Right cardiac atrium (tissue), 5 donors: ENCODE measurements at places on chromosomes 1 and 21. TPM values are rescaled to one million over a fixed set of nuclear protein-coding genes. Genes with fewer than 3 reads are reported as not detected.

DNA sequence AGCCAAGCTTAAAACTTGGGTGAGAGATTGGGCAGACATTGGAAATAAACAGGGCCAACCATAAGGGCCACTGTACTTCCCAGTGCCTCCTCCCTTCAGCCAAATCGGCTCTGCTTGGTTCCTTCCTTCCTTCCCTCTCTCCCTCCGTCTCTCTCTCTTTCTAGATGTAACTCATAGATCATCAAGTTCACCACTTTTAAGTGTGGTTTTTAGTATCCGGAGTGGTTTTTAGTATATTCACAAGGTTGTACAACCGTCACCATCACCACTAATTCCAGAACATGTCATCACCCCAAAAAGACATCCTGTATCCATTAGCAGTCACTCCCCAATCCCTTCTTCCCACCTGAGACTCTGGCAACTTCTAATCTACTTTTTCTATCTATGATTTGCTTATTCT is 51.0 kb downstream of the MYSM1 start:
- DNase-seq: no peak

DNA sequence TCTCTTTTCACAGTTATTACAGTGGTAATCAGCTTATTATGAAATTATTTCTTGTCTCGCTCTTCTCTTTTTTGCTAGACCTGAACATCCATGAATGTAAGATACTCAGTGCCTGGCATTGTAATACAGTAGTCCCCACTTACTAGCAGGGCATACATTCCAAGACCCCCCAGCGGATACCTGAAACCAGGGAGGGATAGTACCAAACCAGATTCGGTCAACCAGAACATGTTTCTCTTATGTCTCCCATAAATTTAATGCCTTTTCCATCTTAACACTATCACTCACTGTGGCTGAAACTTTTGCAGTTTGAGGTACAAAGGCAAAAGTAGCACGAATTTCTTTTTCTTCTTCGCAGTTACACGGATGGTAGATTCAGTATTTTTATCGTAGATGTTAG is 24.6 kb upstream of the B3GALT2 start:
- no peak for DNase-seq

- DNase-seq: no peak
Observed at GRCh38 chr1:41927118-41927517, 8.4 kb upstream of the HIVEP3 start.

- no peak for DNase-seq
Observed at GRCh38 chr1:52911541-52911940, 10.0 kb downstream of the ECHDC2 start.

DNA sequence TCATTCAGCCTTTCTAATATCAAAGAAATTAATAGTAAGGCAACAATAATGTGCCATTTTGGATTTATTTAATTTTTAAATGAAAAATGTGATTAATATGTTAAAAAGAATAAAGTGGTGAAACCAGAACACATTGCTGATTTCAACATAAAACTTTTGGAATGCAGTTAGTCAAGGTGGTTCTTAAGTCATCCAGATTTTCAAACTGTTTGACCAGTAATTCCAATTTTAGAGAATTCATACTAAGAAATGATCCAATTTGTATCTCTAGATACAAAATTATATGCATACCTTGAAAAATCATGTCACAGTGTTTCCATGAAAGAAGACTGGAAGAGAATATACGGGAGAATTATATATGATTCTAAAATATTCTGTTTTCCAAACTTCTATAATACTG is 54.2 kb upstream of the MCOLN3 start:
- DNase-seq: no peak

- DNase-seq: no peak
Observed at GRCh38 chr1:225435957-225436392, 8.1 kb upstream of the LBR start.

GRCh38 chr1:200372095-200372884 is 37.5 kb downstream of the ZNF281 start:
- no peak for DNase-seq

DNA sequence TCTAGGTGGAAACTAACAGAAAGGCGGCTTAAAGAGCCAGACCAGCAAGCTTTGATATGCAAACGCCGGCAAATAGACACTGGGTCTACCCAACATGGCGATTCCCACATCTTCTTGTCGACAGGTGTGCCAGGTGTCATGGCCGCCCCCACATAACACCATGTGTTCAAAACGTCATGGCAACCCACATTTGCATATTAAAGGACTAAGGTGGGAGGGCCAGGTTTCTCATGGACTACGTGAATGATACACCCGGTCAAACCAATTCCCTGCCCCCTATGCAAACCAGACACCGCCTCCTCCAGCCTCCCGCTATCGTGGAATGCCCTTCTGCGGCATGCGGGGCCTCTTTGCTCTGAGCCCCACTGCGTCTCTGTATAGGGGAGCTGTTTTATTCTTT is 41.3 kb downstream of the ICOSLG start:
- no peak for DNase-seq

- DNase-seq: no peak
Observed at GRCh38 chr1:51618715-51619114, 1.8 kb downstream of the OSBPL9 start.

DNA sequence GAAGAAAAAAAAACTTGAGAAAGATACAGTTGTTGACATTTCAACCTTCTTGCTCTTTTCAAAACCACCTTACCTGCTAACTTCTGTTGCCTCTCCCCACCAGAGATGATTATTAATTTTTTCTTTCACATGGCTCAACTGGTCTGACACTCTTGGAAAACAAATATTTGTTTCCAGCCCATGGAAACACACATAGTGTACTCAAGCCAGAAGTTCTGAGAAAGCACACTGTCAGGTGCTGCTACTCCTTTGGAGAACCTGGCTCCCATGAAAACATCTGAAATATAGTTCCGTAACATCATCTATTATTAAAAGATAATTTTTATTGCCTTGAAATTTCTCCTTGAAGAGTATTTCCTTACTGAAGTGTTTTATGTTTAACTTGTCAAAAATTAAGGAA is 145.0 kb upstream of the C1orf105 start:
- DNase-seq: no peak

GRCh38 chr1:70977575-70977974 is 70.0 kb downstream of the PTGER3 start:
- no peak for DNase-seq

- DNase-seq: peak; percentile 69
Observed at GRCh38 chr1:180252638-180253536, 22.8 kb downstream of the LHX4 start.

DNA sequence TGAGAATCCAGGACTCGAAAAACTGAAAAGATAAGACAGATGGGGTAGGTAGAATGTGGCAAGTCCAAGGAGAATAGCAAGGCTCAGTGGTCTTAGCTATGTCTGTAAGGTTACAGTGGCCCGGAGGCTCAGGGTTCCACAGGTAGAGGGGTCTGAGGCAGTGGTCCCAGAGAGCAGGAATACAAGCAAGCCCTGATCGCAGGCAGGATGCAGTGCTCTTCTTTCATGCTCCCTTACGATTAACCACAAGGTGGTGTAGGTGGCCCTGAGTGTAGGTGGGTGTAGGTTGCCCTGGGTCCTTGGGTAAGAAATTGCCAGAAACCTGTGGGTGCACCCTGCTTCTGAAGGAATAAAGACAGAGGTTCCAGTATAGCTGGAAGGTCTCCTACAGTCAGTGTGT is 99.1 kb upstream of the RAB3GAP2 start:
- no peak for DNase-seq

- no peak for DNase-seq
Observed at GRCh38 chr1:20837554-20838192, 50.6 kb upstream of the HP1BP3 start.

GRCh38 chr1:111227434-111227833 is at the start of gene CHI3L2:
Gene CHI3L2, plus strand, starts transcription at chr1:111227713. Its CDS starts 17 bp downstream, at chr1:111227730.
- DNase-seq: no peak

GRCh38 chr21:36902793-36903192 is 63.7 kb downstream of the HLCS start:
- DNase-seq: no peak

DNA sequence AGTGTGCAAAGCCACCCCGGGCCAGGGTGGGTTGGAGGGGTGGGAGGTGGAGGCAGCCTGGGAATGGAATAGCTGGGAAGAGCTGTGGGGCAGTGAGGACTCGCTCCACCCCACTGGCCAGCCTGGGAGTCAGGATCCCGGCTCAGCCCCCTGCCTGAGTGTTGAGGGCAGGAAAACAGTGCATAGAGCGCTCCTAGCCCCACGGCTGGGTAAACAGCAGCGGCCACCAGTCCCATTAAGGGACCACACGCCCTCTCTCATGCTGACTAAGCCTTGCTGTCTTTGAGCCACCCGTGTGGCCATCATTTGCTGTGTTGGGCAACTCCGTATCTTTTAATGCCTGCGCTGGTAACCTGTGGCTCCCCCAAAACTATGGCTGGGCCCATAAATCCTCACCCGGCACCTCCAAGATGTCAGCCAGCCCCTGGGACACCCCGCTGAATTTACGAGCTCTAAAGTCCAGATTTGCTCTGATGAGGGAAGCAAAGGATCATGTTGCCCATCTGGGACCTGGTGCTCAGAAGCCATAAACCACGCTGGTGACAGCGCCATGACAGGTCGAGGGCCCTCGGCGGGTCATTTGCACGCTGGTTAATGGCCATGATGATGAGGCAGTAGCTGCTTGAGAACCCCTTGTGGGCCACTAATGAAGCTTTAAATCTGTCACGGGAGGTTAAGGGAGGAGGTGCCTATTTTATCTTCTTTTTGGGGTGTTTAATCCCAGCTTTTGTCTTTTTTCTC is 34.9 kb downstream of the SYF2 start:
- DNase-seq: peak; percentile 1

DNA sequence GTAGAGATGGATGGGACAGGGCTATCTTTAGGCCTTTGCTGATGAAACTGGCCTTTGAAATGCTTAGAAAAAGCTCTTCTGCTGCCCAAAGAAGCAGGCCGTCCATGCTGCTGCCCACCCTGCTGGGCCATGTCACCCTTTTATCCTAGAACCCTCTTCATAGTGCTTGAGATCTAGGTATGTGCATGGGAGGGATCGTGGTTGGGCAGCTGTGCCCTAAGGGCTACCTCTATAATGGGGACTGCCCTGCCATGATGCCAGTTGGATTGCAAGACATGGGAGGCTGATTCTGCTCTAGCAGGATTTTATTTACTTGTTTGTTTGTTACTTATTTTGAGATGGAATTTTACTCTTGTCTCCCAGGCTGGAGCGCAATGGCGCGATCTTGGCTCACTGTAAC is 69.0 kb downstream of the HHAT start:
- DNase-seq: no peak

DNA sequence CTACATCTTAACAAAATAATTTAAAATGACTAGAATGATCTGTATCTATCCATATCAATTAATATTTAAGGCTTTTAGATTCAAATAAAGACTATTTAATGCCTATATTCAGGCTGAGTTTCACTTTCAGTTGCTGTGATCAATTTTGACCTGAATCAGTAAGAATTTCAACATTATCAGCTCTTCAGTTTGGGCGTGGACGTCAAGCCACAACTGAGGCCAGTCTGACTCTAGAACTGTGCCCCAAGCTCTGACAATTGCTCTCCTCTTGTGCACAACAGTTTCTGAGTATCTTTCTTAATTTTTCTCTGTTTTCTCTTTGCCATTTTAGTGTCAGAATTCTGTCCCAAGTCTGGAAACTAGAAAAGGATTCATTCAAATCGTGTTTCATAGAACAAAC is 1095.5 kb downstream of the PLA2G4A start:
- no peak for DNase-seq

- DNase-seq: no peak
Observed at GRCh38 chr1:28812669-28813468, 899 bp downstream of the OPRD1 start.

GRCh38 chr1:114764689-114765088 is 6.9 kb upstream of the CSDE1 start:
- DNase-seq: no peak

GRCh38 chr1:16134066-16134801 is 21.6 kb downstream of the EPHA2 start:
- DNase-seq: peak; percentile 61

GRCh38 chr1:231357831-231358354 is 19.8 kb downstream of the SPRTN start:
- peak; percentile 31 for DNase-seq

DNA sequence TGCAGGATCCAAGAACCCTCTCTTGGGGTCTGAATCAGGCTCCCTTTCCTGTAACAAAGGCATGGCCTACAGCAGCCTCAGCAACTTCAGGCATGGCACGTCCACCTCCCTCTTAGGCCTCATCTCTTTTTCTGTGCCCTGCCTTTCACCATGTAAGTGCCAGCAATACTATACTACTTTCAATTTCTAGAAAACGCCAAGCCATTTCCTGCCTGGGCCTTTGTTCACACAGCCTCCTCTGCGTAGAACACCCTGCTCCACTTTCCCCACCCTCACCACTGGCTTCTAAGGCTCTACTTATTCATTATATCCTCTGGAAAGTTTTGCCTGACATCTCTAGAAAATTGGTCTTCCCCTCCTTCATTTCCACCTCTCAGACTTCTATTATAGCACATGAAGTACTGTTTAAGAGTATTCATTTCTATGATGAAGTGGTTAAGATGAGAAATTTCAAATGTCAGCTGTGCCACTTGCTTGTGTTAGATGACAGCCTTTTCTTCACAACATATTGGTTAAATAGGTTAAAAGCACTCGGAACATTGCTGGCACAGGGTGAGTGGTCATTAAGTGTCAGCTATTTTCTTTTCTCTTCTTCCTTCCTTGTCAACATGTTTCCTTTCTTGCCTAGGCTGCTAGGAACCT is 41.6 kb upstream of the VWA5B1 start:
- DNase-seq: no peak

GRCh38 chr21:33492571-33492970 is 1.1 kb upstream of the DNAJC28 start:
- DNase-seq: no peak

DNA sequence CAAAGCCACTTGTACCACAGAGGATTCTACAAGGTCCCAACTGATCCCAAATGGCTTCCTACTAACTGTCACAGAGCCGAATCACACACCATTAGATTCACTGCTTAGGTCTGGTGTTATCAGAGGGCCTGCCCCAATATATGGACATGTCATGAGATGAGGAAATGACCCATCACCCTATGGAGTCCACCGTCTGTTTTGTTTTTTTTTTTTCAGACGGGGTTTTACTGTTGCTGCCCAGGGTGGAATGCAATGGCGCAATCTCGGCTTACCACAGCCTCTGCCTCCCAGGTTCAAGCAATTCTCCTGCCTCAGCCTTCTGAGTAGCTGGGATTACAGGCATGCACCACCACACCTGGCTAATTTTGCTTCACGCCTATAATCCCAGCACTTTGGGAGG is 83.8 kb upstream of the ETS2 start:
- no peak for DNase-seq

DMBX1 gene
- not detected for total RNA-seq

F11R gene
- total RNA-seq: 25.3 TPM

ANKRD65 gene
- 3.6 TPM for total RNA-seq

SRSF10 gene
- total RNA-seq: 49.8 TPM

C8B gene
- total RNA-seq: not detected

SELE gene
- total RNA-seq: 0.74 TPM

CROCC gene
- 11.9 TPM for total RNA-seq

SLC25A44 gene
- total RNA-seq: 21.5 TPM

LTN1 gene
- total RNA-seq: 17.1 TPM

CAPN9 gene
- 0.28 TPM for total RNA-seq

SH3D21 gene
- total RNA-seq: 4.7 TPM

CDK18 gene
- total RNA-seq: 141 TPM

KIF26B gene
- total RNA-seq: 0.29 TPM
